ENCODE measurements at places on chromosomes 12 and 14.

- DNase-seq, result no peak
Measured at GRCh38 chr12:5171701-5172100, 128.0 kb downstream of the KCNA5 start.

DNA sequence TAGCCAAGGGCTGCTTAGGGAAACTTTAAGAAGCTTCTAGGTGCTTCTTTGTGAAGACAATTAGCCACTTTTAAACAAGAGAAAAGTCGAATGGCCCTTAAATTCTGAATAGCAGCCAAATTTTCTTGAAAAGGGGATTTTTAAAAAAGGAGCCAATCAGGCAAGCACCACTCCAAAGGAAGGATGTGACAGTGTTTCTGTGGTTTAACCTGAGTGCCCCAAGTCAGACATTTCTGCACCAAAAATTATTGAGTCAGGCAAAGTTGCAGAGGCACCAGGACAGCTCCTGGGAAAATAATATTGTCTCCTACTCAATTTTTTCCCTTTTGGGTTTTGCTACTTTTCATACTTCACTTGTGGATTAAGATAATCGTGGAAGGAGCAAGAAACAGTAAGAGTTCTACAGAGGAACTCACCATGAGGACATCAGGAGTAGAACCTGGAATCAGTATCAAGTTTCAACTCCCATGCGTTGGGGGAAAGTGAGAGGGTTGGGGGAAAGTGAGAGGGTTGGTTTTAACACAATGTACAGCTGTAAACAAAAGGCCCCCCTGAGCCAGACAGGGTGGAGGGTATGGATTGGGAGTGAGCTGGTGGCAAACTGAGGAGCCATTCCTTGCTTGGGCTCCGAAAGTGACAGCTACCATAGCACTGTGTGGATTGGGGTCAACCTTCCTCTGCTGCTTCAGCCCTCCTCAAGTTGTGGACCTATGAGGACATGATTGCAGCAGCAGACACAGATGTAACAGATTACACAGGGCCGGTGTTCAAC, 90.8 kb downstream of the SLC38A1 start:
- no peak for DNase-seq

DNA sequence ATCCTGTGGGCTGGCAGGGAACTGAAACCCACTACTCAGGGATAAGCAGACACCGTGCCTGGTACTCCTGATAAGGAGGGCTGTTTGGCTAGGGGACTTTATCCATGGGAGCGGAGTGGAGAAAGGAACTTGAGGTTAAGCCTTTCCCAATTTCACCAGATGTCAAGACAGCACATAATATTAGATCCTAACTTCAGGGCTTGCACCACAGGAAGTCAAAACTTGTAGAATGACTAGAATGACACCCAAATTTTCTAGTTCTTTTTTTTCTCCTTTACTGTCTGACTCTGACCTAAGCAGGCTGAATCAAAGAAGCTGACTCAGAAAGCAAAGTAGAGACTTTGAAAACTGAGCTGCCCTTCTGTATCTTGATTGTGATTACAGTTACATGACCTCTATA, 7.1 kb upstream of the CGRRF1 start:
- DNase-seq, result no peak

- DNase-seq, result no peak
Measured at GRCh38 chr14:51386983-51387735, 147.1 kb downstream of the TMX1 start.

GRCh38 chr12:89765959-89766824, 57.6 kb upstream of the ATP2B1 start:
- no peak for DNase-seq

GRCh38 chr12:989751-990660, 1.0 kb upstream of the ERC1 start:
- DNase-seq, result peak; percentile 36

GRCh38 chr14:67765192-67765834, 51.1 kb downstream of the ZFYVE26 start:
- DNase-seq, result no peak

DNA sequence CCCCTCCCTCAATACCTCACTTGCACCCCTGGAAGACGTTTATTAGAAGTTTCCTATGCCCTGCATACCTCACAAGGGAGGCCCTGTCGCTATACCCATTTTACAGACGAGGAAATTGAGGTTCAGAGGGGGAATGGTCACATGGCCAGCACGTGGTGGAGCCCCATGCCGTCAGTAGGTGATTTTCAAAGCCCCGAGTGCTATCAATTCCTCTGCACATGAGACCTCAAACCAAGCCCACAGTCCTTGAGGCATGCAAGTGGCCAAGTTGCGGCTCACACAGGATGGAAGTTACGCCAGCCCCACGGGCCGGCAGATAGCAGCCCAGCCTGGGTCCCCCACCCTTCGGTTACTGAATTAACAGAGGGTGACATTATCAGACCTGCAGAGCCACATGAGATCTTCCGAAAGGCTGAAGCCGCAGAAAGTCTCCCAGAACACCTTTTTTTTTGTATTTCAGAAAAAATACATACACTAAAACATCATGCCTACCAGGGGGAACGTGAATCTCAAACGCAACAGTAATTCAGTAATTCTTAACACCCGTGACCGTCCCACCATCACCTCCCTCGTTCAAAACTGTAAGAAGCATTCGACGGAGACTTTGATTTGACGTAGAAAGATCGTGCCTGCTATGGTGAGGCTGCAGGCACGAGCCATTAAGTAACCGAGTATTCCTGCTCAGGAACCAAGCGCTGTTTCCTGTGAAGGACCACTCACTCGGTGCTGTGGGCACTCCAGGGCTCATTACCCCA, 129.0 kb downstream of the RFLNA start:
- DNase-seq, result no peak

DNA sequence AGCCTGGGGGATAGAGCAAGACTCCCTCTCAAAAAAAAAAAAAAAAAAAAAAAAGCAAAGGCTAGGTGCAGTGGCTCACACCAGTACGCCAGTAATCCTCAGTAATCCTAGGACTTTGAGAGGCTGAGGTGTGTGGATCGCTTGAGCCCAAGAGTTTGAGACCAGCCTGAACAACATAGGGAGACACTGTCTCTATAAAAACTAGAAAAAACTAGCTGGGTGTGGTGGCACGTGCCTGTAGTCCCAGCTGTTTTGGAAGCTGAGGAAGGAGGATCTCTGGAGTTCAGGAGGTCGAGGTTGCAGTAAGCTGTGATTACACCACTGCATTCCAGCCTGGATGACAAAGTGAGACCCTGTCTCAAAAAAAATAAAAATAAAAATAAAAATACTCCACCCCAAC, 8.9 kb upstream of the RBM25 start:
- DNase-seq, result no peak

GRCh38 chr14:69298131-69299071, 38.4 kb downstream of the GALNT16 start:
- no peak for DNase-seq

GRCh38 chr12:27870939-27871338, 90.9 kb upstream of the MANSC4 start:
- no peak for DNase-seq

DNA sequence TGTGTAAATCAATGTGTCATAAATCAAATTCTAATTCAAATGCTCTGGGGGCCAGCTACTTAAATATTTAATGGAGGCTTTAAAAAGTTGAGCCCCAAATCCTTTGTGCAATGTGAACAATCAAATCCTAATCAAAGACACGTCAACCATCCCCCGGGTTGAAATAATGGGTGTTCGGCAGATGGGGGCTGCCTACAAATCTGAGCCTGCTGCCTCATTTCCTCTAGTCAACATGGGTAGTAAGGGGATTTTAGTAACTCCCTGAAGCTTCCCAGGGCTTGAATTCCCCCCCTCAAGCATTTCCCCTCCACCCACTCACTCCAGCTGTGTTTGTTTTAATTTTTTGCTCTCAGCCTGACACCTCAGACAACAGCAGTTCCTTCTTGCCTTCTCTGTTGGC, 37.8 kb downstream of the SRRM4 start:
- no peak for DNase-seq

GRCh38 chr12:115968211-115968610, 309.3 kb downstream of the MED13L start:
- no peak for DNase-seq

DNA sequence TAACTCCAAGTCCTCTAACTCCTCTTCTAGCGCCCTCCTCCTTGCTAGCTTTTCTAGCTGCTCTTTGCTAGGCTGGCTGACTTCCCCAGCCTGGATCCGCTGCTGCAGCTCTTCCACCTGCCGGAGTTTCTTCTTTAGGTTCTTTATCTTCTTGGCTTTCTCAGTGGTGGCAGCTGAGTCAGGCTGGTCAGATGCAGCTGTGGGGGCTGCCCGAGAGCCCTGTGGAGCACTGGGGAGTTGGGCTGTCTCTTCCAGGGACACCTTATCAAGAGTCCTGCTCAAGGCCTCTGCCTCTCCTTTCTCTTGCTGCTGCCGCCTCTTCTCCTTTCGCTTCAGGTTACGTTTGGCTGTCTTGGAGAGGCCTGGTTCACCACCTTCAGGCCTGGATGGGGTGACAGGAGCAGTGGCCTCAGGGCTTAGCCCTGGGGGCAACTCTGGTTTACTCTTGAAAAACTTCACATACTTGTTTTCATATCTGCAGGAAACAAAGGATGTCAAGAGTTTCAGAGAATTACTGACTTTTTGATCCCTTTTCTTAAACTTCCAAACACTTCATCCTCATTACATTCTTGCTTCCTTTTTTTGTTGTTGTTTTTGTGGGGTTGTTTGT, 25.7 kb downstream of the PYM1 start:
- no peak for DNase-seq
